ENCODE measurements at places on chromosomes 1 and 21.

GRCh38 chr1:215501496-215501895 is 65.6 kb upstream of the KCTD3 start:
- DNase-seq, result no peak

DNA sequence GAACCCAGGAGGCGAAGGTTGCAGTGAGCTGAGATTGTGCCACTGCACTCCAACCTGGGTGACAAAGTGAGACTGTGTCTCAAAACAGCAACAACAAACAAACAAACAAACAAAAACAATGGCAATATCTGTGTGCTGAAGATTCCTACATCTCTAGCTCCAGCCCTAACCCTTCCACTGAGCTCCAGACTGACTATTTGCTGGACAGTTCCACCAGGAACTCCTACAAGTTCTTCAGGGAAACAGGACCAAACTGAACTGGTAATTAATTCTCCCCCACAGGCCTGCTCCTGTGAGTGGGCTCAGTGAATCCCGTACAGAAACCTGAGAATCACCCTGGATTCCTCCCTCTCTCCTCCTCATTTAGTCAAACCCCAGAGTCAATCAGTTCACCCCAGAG is 1.5 kb downstream of the SERPINC1 start:
- no peak for DNase-seq

- no peak for DNase-seq
Measured at GRCh38 chr1:22643381-22643780, at the start of gene C1QC. TSS of gene C1QC (plus strand) at chr1:22643633. CDS start at chr1:22644024, 391 bp downstream.

DNA sequence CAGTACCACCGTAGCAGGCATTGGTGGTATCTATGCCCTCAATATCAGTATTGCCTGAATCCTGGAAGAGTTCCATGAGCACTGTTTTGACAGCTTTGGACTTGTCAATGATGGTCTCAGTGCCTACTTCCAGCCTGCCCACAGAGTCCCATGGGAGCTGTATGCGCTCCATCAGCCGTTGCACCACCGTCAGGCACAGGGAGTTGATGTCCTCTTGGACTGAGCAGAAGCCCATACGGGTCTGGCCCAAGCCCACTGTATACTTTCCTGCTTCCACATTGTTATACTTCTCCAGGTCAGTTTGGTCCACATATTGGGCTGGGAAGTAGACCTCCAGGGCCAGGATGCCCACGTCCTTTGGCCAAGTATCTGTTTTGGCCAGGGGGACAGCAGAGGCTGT is 4.5 kb downstream of the HMGCS2 start:
- no peak for DNase-seq

GRCh38 chr1:222040955-222041354 is 299.1 kb upstream of the DUSP10 start:
- no peak for DNase-seq

All from activated CD8-positive, alpha-beta memory T cell treated with anti-CD3 and anti-CD28 coated beads for 1 hour (primary cell).